Pons (tissue), 1 donor: ENCODE measurements at places on chromosomes 2 and 18.

DNA sequence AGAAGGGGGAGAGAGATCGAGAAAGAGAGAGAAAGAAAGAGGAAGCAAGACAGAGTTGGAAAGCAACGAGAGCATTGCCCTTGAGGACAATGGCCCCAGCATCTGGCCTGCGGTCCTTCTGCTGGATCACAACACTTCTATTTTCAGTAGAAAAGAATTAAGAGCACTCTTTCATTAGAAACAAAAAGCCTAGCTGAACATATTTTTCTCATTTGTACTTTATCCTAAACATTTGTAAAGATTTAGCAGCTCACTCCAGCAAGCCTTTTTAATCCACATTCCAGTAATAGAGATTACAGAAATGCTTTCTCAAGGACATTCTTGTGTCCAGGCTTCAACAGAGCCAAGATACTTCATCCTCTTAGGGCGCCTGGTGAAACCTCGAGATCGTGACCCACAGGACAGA is 31.6 kb upstream of the AFF3 start:
- no peak for DNase-seq

GRCh38 chr2:38260469-38260868 is 116.6 kb downstream of the ATL2 start:
- DNase-seq, result no peak

GRCh38 chr18:23494992-23495391 is 8.3 kb upstream of the RMC1 start:
- no peak for DNase-seq

- no peak for DNase-seq
Measured at GRCh38 chr2:17788773-17789172, 27.5 kb upstream of the MSGN1 start.
